Thymus (tissue), 14 donors: ENCODE measurements at places on chromosomes 7 and 10.

- no peak for DNase-seq
These were observed 150.2 kb downstream of the REEP3 start for GRCh38 chr10:63671317-63671937.

DNA sequence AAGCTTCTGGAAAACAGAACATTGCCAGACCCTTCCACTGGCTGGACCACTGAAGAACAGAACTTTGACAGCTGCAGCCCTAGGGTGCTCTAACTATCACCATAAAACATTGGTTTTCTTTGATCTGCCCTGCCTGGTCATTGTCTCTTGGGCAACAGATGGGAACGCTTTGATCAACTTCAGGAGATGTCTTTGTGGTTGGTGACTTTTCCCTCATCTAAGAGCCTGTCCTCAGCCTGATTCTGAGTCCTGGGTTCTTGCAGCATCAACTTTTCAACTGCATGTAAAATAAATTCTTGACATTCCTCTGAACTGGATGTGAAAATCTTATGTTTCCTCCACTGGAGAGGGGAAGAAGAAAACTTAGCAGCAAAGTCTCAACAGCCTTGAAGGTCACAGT lies 53.1 kb upstream of the ZNRF2 start:
- DNase-seq, result no peak

DNA sequence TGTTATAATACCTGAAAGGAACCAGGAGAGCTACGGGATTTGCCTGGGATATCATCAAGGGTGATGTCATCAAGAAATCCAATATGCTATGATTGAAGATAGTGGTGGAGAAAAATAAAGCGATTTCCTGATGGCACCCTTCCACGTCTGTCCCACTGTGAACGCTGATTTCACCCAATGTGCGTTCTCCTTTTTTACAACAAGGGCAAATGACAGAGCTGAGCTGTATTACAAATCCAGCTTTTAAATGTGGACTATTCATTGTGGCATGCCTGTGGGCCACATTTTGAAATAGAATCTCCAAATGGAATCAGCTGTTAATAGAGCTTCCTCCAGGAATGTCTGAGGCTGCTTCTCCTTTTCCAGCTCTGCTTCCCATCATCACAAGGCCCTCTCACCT lies 23.3 kb downstream of the SLC13A4 start:
- DNase-seq, result no peak

DNA sequence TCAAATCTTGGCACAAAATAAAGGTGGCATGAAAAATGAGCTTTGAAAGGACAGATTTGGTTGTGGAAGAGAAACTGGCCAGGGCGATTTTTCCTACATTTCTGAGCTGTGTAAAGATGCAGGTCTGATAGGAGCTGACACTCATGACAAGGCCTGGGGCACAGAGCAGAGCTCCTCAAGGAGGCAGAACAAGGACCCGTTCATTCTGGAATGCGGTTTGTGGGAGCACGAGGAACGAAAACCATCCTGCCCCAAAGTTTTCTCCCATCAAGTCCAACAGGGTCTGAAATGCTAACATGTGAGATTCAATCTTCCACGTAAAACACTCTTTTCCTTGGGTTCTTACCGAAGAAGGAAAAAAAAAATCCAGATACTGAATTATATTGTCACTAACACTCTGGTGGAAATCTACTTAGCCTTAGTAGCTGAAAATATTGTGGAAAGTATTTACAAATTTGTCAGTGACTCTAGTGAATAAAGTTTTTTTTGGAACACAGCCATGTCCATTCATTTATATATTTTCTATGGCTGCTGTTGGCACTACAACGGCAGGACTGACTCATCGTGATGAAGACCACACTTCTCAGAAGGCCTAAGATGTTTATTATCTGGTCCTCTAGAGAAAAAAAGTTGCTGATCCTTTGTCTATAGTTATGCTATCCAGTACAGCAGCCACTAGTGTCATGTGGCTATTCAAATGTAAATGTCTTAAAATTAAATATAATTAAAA lies 215.7 kb downstream of the BAMBI start:
- DNase-seq, result no peak

- DNase-seq, result no peak
These were observed 447.6 kb upstream of the NFE2L3 start for GRCh38 chr7:25704413-25704812.

- DNase-seq, result no peak
These were observed 365.0 kb downstream of the SEMA3D start for GRCh38 chr7:84821671-84822534.

GRCh38 chr7:21944616-21945453 lies 864 bp downstream of the CDCA7L start:
- no peak for DNase-seq

- DNase-seq, result no peak
These were observed 28.6 kb downstream of the RTKN2 start for GRCh38 chr10:62239994-62240393.

DNA sequence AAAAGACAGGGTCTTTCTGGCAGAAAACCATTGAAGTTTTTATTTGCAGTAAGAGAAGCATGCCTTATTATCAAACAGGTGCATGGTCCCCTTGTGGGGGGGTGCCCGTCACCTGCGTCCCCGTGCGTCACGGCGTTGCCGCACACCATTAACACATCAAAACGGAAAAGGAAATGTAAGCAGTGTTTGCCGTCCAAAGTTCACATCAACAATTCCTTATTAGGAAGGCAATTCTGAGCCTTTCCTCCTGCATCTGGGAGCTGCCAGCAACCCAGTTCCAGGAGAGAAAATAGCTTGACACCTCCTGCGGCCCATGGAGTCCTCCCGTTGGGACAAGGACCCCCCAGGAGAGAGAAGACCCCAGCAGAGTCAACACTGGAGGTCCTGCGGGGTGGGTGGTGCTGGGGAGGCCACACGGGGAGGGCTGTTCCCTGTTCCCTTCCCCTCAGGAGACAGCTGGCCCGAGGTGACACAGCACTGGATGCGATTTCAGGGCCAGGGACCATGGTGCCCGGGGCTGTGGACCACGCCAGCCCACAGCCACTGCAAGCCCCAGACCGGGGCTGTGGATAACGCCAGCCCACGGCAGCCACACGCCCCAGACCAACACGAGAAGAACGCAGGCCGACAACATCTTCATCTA lies 39.5 kb downstream of the DIP2C start:
- no peak for DNase-seq

DNA sequence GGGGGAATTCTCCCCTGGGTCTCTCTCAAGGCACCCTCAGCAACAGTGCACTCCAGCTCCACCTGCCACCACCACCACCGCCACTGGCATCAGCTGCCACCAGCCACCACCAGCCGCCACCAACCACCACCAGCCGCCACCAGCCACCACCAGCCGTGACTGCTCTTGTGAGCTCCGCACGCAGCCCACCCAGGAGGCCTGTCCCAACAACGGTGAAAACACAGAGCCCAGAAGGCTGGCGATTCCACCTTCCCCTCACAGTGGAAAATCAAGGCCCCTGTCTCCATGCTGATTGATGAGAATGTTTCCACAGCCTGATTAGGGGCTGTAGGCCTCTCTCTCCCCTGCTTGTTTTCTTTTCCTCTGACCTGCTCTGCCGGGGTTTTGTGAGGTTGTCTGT lies 41.1 kb downstream of the COBL start:
- no peak for DNase-seq

DNA sequence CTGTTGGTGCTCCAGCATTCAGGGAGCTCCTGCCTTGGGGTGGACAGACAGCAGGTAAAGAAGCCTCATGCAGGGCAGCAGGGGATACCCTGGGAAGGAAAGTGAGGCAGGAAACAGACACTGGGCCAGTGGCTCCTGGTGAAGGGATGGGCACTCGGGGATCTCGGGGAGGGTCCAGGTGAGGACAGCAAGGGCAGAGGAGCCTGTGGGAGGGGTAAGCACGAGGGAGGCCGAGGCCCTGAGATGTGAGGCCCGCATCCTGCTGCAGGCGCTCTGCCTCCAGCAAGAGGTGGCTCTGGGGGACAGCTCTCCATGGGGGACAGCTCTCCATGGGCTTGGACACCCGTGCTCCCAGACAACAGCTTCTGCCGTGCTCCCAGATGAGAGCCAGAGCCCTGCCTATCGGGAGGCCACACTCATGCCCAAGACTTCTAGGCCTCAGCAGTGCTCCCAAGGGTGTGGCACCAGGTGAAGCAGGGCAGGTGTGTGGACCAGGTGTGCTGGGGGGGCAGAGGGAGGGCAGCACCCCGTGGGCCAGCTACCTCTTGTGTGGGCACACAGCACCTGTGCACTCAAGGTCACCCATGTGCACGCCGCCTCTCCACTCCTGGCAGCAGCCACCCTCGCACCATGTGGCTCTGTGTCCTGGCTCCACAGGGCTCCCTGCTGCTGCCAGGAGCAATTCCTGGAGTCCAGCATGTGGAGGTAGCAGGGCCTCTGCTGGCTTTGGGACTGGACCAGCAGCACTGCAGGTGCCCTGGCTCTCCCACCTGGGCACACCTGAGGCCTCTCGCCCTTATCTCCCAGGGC lies 93.6 kb upstream of the INSIG1 start:
- DNase-seq, result no peak

DNA sequence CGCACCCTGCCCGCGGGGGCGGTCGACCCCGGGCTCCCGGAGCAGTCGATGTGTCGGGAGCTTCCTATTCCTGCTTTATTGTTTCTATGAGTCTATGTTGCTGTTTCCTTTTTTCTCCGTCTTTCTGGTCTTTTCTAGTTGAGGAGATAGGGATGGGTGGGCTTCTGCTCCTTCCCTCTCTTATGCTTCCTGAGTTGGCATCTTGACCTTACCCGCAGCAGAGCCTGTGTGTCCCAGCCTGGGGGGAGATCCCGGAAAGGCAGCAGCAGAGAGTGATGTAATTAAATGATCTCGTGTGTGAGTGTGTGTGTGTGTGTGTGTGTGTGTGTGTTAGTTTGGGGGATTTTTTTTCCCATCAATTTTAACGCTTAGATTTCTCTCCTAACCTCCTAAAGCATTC lies 486 bp upstream of the SORCS1 start:
- no peak for DNase-seq

- DNase-seq, result no peak
These were observed 109.2 kb downstream of the DPY19L1 start for GRCh38 chr7:34928052-34928451.

DNA sequence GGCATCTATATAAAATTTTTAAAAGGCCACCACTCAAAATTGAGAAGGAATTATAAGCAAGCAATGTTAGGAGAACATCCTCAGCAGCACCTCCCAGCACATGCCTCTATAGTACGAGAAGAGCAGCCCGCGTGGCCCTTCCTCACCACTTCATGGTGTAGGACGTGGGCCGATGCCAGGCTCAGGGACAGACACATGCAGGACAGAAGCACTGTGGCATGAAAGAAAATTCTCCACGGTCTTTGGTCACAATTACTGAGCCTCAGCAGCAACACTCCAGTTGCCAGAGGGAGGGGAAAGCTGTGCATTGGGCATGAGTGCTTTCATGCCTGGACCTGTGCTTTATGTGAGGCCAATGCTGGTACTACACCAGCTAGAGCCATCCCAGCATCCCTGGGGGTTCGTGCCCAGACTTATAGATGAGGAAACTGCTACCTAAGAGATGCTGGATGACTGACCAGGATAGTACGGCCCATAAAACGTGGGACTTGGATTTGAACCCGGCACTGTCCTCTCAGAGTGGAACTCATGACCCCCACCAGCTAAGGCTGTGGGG lies 164.7 kb downstream of the ADAM12 start:
- no peak for DNase-seq

GRCh38 chr7:138565451-138566114 lies 105.5 kb downstream of the TRIM24 start:
- no peak for DNase-seq

DNA sequence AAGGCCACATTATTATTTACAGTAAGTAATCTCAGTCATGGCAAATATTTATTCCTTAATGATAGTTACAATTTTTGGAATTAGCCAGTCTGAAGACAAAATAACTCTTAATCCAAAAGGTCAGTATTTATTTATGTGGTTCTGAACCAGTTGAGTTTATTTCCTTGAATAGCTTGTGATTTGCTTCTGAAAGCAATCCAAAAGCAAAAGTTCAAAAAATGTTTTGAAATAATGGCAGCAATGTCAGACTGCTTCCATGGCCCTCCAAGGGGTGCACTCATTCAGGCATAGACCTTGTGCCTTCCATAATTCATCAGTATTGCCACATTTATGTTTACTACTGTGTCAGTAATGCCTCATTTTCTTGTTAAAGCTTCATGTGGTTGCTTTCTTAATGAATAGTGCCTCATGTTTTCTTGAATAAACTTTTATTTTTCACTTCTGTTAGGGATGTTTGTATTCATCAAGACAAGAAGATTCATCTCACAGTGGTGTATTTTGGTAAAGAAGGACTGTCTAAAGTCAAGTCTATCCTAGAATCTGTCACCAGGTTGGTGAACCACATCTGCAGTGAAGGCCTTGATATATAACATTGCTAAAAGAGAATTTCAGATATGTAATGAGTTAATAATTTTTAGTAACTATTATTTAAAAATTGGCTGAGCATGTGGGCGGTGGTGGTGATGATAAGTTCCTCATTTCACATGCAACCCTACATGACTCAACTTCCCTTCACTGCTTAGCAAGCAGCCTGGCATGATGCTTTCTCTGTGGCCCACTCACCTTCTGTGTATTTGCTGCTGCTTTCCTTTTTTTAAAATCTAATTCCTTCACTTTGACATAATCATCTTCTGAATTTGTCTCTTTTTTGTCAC lies 22.0 kb downstream of the CSGALNACT2 start:
- DNase-seq, result no peak

- DNase-seq, result no peak
These were observed 255.3 kb downstream of the INHBA start for GRCh38 chr7:41447450-41448042.

- DNase-seq, result no peak
These were observed 28.1 kb downstream of the KCNH2 start for GRCh38 chr7:150949971-150950491.

DNA sequence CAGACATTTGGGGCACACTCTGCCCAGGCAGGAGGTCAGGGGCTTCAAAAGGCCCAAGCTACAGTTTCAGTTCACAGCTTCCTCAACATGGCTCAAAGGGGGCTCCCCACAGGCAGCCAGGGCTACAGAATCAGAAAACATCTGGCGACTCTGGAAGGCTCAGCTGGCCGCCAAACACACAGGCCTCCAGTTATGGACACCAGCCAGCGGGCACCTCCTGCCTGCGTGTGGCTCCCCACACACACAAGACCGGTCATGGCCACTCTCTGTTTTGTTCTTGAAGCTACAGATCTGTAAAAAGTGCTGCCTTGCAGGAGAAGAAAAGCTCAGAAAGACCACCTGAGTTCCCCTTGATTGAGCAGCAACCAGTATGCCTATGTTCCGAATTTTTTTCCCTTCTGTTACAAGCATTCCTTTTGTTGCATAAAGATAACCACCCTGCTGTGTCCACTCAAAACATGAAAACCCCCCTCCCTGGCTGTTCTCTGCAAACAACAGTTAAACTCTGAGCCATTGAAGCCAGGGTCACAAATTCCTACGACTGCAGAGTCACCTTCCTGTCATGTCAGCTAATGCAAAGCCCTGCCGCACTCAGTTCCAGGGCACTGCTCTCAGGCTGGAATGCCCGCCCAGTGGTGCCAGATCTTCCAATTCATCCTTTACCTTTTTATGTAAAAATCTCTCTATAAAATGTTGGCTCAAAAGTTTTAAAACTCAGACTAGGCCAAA lies 33.6 kb downstream of the VSTM4 start:
- DNase-seq, result no peak

GRCh38 chr10:15374566-15374965 lies 3.5 kb upstream of the FAM171A1 start:
- DNase-seq, result no peak
